Nucleus accumbens (tissue), 56 donors: ENCODE measurements at places on chromosomes 11 and 22.

DNA sequence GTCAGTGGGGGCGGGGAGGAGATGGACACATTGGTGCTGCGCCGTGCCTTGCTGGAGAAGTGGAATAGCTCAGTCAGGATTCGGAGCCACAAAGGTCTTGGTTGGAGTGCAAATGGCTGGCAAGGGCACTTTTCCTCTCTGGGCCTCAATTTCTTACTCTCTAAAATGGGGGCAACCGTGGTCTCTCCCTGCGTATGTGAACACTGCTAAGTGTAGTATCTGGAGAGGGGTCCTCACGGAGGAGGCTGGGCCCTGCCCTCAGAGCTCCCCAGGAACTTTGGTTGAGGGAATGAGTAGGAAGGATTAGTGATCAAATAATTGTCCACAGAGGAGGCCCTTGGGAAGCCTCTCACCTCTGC is 521 bp downstream of the P2RY6 start:
- DNase-seq = no peak

GRCh38 chr22:20624161-20624616 is 116.8 kb downstream of the MED15 start:
- DNase-seq = no peak

- no peak for DNase-seq
Measured at GRCh38 chr11:7982582-7983119, 4.5 kb upstream of the EIF3F start.

- no peak for DNase-seq
Measured at GRCh38 chr11:93935826-93936225, 85.3 kb upstream of the HEPHL1 start.

GRCh38 chr11:43992183-43992582 is 49.7 kb downstream of the C11orf96 start:
- DNase-seq = no peak

DNA sequence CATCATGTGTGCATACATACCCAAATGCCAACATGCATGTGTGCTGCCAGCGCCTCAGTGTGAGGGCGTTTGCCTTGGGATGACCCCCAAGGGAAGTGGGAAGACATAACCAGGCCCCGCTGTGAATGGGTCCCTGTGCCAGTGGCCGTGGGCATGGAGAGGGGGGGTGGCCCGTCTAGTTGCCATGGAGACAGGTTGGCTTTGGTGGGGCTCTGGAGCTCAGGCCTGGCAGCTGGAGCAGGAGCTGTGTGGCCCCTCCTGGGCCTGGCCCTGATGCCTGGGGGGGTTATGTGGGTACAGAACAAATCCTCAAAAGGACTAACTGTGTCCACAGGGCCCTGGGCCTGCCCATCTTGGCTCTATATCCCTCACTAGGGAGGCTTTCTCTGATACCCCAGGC is 8.0 kb downstream of the SYT7 start:
- DNase-seq = no peak

DNA sequence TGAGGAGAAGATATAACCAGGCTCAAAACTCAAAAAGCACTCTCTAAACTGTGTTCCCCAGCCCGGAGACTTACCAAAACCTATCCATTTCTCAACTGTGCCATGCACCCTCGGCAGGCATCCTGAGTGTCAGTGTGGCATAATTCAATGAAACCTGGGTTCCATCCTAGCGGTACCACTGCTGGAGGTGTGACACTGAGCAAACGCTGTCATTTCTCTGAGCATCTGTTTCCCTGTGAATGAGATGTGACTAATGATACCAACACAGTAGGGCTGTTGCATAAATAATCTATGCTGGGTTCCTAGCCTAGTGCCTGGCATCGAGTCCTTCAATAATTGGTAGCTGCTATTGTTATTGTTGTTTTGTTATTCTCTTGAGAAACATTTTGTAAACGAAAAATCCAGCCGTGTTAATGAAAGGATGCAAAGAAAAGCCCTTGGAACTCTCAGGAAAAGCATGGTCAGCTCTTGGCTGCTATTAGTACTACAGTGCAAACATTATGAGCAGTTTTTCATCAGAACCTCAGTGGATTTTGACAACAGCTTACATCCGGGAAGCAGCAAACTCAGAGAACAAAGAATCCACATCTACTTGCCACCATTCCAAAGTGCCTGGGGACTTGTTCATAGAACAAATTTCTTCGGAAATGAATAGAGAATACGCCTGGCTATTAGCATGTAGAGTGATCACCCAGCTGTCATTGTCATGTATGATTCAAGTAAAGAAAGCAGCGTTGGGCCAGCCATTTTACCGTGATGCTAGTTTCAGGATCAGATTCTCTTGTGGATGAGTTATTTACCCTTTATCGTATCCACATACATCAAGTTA is 53.7 kb downstream of the TECTA start:
- no peak for DNase-seq

DNA sequence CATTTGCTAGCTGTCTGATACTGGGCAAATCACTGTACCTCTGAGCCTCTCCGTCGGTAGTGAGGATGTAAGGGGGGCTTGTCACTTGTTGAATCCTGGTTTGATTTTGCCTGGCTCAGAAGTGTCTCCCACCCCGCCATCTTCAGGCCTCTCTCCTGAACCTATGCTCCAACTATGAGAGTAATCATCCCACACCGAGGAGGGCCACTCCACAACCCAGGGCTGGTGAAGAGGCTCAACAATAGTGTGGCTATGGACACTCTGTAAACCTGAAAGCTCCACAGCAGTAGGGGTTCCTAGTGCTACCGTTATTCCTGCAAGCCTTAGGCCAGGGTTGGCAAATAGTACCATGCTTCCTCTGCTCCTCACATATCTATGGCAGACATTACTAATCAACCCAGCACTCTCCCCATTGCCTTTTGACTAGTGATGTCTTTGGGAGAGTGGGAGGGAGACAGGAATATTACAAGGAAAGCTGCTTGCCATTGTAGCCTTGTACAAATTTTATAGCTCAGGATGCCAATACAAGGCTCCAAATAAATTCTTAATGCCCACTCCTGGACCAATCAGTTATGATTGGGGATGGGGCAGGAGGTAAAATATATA is 134.0 kb upstream of the TEAD1 start:
- no peak for DNase-seq
